ENCODE measurements at places on chromosomes 2 and 18.

DNA sequence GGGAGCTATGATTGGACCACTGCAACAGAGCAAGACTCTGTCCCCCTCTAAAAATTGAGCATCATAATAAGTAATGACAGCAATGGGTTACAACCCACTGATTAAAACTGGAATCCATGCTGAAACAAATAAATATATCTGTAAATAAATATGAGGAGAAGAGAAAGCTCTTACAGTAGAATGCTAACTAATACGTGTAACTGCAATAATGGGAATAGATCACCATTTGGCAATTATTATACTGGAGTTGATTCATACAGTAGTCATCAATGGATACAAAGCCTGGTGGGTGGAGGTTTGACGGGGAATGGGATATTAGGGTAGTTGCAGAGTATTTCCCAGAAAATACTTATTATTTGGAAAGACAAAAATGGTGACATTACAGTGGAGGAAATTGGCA is 6.1 kb upstream of the INO80B start:
- DNase-seq: no peak

GRCh38 chr2:17550907-17551306 is 10.4 kb downstream of the VSNL1 start:
- no peak for DNase-seq

- no peak for DNase-seq
Measured at GRCh38 chr2:48852938-48853337, 97.4 kb upstream of the LHCGR start.

- no peak for DNase-seq
Measured at GRCh38 chr2:3207091-3207491, 170.5 kb downstream of the EIPR1 start.

DNA sequence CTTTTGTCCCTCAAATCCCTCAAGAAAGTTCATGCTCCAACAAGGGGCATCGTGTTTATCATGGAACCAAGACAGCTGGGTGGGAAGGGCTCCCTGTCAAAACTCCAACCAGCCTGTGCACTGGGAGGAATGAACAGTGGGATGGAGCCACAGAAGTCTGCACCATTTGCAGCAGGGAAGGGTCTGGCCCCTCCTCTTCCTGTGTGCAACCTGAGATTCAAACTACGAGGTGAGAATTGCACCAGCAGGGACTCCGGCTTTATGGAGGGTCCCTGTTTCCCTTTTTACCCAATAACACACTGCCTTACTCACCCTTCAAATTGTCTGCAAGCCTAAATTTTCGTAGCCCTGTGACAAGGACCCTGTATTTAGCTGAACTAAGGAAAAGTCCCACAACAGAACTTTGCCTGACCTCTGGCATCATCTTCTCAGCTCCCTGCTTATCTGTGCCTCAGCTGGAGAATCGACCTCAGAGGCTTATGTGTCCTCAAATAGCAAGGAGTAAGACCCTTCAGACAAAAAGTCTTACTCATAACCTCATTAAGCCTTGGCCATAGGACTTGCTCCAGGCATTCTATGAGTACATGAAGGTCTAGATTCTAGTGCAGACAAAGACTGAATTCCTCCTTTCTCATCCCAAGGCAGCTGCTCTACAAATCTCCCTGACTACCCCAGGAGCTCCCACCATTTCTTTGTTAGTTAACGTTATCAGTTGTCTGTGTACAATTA is 178.3 kb upstream of the SERPINE2 start:
- no peak for DNase-seq

DNA sequence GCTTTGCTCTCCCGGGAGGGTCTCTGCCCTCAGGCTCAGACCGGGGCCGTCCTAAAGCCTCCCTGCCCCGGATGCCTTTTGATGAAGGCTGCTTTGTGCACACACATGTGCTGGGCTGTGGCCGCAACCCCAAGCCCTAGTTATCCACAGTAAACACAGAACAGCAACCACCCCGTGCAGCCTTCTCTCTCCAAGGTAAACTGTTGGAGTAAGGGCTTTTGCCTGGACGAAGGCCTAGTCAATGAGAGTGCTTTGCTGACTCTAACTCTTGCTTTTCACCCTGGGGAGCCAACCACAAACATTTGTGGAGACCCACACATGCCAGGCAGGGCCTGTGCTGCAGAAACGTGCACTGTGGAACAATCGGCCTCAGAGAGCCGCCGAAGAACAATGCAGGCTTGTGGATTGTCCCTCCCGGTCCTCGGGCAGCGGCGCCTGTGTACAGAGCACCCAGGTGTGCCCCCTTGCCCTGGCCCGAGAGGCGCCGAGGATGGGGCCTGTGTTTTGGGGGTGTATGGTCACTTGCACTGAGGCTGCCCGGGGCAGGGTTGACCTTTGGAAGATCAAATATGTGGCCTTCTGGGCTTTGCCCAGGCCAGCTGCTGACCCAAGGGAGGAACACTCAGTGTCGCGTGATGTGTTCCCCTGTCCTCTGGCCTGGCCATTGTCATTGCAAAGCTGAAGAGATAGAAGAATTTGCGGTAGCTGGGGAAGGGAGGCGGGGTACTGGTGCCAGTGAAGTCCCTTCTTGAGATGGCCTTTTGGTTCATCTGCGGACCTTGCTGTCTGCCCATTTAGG is 37.0 kb downstream of the CTIF start:
- no peak for DNase-seq
